ENCODE measurements at places on chromosomes 5 and 9.

- DNase-seq = no peak
Observed at GRCh38 chr9:86046930-86047341, 52.4 kb downstream of the GOLM1 start.

DNA sequence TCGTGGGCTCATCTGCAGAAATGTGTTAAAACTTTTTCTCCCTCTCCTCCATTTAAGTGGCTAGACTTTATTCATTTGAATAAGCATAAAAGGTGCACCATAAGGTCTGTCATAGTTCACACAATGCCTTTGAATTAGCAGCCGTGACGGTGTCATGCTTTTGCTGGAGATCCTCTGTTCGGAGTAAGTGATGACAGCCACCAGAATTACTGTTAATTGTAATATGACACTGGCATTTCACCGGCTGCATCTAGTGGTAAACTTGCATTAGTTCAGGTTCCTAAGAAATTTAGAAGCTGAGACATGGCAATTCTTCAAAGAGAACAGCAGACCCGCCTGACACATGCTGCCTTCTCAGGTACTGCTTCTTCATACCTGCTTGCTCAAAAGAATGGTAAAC lies 241.7 kb downstream of the EBF1 start:
- no peak for DNase-seq

GRCh38 chr9:28301281-28301680 lies 728.0 kb upstream of the C9orf72 start:
- DNase-seq = no peak

DNA sequence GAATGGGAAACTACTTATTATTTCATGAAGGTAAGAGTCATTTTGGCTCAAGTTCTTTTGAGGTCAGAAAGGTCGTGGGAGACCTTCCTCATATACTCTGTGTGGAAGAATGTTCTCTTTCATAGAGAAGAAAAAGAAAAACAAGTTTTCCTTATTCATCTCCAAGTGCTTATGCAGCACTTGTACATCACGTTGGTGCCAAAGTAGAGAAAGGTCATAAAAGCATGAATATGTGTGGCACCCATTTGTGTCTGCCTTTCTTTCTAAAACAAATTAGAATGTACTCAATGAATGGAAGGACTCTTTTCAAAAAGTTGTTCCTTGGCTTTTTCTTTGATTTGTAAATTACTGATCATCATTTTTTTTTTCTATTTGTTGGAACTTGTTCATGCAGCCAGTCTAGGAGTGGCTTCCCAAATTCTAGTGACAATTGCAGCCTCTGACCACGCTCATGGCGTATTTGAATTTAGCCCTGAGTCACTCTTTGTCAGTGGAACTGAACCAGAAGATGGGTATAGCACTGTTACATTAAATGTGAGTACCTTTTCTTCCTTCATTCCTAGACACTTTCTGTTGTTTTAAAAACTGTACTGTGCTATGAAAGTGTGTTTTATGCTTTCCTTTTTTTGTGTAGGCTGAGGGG lies 122.4 kb downstream of the ADGRV1 start:
- no peak for DNase-seq

DNA sequence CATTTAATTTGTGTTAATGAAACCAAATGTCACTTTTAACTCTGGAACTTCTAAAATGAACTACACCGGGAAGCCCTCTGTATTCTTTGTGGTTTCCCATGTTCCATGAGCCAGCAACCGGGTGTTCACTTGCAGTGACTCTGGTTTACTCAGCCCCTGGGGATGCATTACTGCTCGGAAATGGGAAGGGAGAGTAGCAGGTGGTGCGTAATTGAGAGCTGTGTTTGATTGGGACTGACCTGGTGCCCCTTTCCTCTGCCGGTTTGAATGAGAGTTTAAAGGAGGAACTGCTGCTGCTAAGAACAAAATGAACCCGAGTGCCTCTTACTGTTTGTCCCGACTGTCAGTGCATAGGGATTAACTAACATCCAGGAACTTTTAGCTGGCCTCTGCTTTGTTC lies 100.1 kb upstream of the DHFR start:
- no peak for DNase-seq

GRCh38 chr9:124928116-124928515 lies 12.8 kb downstream of the GOLGA1 start:
- DNase-seq = no peak

DNA sequence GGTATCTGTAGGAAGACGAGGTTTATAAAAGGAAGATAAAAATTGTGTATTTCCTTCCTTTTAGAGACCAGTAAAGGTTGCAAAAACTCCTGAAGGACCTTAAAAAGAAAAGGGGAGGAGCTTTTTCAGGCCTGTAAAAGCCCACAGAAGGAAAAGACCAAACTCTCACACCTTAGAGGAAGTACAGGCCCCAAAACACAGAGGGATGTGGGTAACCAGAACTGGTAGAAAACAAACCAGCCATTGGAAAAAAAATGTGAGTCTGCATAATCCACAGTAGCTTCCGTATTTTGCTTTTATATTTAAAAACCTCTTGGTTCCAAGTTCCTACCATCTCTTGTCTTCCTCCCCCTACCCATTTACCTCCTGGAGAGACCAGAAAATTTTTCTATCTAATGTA lies 8.5 kb downstream of the GIN1 start:
- DNase-seq = no peak

DNA sequence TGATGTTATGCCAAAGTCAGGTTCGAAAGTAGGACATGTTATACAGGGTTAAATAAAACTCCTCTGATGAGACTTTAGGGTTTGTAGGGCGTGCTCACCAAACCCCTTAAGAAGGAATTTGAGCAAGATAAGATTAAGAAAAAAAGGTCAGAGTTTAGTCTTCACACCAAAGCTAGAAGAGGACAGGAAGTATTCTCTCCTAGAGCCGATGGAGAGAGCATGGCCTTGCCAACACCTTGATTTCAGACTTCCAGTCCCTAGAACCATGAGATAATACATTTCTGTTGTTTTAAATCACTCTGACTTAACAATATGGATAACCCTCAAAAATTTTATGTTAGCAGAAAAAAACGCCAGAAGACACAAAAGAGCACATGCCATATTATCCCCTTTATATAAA lies 16.3 kb upstream of the PLCXD3 start:
- no peak for DNase-seq
